ENCODE measurements at places on chromosomes 13 and 19. TPM values are rescaled to one million over a fixed set of nuclear protein-coding genes. Genes with fewer than 3 reads are reported as not detected.

DNA sequence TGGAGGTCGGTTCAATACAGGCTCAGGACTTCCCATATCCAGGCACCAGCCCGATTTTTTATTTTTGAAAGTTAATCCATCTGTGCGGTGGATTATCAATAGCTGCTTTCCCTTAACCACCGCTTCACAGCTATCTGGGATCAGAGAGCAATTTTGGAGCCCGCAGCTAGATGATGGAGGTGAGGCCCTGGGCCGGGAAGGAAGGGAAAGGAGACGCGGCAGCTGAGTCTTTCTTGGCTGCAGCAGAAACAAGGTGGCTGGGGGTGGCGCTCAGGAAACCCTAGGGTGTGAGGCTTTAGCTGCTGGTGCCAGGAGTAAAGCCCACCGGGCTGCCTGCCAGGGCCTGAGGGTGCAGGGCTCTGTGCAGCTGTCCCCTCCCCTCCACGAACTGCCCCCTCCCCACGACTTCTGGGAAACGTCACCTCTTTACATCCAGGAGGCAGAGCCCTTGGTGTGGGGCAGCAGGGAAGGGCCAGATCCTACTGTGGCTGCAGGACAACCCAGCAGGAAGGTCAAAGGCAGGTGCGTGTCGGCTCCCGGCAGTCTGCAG lies 307.0 kb downstream of the ZNF536 start:
- no peak for DNase-seq

GRCh38 chr19:40717880-40718773 lies 1.2 kb downstream of the ITPKC start:
- no peak for DNase-seq

Gene CNN1
- polyA plus RNA-seq = 66.2 TPM

Gene C19orf85
- not detected for polyA plus RNA-seq

Gene PSG2
- polyA plus RNA-seq = 0.21 TPM

- peak; percentile 48 for DNase-seq
Observed at GRCh38 chr13:38008636-38009035, 139.1 kb upstream of the TRPC4 start.

DNA sequence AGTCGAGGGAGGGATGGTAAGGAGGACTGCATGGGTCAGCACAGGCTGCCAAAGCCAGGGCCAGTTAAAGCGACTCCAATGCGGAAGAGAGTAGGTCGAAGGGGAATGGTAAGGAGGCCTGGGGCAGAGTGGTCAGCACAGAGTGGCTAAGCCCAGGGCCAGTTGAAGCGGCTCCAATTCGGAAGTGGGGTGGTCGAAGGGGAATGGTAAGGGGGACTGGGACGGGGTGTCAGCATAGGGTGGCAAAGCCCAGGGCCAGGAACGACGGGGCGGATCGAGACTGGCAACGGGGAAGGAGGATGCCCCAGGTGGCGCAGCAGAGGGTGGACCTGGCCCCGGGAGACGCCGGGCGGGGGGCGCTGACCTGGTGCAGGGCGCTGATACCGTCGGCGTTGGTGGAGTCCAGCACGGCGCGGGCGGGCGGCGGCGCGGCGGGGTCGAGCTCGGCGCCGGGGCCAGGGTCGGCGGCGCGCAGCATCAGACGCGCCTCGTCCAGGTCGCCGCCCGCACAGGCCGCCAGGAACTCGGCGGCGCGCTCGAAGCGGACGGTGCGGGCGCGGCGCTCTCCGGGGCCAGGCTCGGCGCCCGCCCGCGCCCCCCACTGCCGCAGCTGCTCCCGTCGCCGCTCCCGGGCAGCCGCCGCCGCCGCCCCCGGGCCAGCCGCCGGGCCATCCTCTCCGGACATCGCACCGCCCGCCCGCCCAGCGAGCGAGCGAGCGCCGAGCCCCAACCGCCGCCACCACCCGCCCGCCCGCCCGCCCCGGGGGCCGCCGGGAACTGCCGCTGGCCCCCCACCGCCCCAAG lies at the start of gene PPP1R12C:
Gene PPP1R12C (minus strand): TSS at position 779 of the 804 bp plus-strand sequence. CDS start 94 bp downstream, at position 685.
- no peak for DNase-seq

DNA sequence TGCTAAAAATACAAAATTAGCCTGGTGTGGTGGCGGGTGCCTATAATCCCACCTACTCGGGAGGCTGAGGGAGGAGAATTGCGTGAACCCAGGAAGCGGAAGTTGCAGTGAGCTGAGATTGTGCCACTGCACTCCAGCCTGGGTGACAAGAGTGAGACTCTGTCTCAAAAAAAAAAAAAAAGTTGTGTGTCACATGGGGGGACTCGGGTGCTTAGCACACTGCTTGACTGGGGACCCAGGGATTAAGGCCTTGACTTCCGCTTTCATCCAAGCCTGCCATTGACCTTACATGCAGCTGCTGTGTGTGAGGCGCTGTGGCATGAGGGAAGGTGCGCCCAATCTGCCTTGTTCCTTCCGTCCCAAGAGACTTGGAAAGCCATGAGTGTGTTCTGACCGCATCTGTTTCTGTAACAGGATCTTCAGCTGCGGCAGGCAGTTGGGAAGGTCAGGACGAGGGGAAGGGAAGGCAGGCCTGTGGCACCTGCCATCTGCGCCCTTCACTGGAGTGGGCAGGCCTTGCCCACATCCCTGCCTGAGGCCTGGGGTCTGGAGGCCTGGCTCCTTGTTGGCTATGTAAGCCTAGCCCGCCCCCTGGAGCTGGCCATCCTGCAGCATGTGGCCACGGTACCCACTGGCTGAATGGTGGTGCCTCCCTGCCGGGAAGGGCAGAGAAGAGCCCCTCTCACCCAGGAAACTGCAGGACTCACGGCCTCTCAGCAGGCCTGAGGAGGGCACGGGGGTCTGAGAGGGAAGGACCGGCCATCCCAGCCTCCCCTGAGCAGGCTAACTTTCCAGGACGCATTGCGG lies 23.0 kb downstream of the PPP1R37 start:
- no peak for DNase-seq

DNA sequence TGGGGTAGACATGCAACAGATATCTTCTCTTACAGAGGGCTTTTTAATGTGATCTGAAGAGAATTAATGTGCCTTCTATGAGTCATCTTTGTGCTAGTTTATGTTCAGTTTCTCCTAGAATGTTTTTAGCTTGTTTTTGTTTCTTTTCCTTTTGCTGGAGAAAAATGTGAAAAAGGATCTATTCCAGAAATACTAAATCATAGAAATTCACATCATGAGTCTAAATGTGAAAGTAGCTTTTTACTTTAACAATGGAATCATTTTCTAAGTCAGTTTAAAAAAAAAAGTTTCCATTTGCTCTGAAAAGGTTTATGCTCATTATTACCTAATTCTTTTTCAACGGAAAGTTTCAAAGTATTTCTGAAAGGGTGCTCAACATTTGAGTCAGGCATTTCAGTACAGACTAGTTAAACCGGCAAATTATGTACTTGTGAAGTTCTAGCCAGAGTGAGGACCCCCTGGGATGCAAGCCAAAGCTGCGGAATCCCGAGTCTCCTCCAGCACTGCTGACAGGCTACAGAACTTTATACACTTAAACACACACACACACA lies 72.9 kb downstream of the SPATA13 start:
- DNase-seq = peak; percentile 53

Gene CACNG8
- 0.48 TPM for polyA plus RNA-seq

GRCh38 chr13:20608438-20609020 lies 41.6 kb downstream of the IFT88 start:
- no peak for DNase-seq

DNA sequence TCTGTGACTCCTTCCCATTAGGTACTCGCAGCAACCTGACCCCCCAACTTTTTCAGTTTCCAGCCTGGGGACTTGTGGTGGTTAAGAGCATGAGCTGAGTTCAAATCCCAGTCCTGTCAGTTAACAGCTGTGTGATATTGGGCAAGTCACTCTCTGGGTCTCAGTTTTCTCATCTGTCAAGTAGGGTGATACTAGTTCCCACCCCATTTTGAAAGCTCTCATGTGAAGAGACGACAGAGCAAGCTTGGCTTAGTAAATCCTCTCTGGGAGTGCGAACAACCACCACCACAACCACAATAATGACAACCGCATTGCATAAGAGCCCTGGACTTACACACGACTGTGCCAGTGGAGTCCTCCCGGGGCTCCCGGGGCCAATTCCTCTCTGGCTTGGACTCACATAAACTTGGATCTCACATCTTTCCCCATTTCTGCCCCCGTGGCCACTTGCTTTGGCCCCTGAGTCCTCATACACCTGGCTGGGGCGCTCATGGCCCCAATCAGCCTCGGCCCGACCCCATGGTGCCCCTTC lies 454 bp downstream of the BLVRB start:
- no peak for DNase-seq

DNA sequence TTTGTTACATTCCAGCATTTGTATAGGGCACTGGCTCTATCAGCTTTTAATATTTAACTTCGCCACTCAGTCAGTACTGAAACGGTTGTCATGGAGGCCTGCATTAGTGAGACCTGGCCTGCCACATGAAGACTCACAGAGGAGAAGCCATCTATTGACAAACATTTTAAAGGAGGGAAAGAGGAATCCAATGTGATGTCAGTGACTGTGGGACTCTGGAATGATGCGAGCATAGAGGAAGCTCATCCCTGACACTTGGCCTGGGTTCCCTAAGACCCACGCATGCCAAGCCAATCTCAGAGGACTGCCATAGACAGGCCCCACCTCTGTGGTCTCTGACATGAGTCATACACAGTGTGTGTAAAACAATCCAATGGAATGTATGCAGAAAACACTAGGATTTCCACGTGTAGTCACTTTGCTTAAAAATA lies 7.9 kb upstream of the DPY19L3 start:
- DNase-seq = no peak

- DNase-seq = no peak
Observed at GRCh38 chr19:47141695-47142094, 11.1 kb downstream of the SAE1 start.

- no peak for DNase-seq
Observed at GRCh38 chr13:113297370-113298042, 467 bp downstream of the LAMP1 start.

Gene SELENOV
- 0.33 TPM for polyA plus RNA-seq

Gene SMAD9
- polyA plus RNA-seq = not detected

GRCh38 chr13:91050970-91051369 lies 296.5 kb upstream of the MIR17HG start:
- no peak for DNase-seq

DNA sequence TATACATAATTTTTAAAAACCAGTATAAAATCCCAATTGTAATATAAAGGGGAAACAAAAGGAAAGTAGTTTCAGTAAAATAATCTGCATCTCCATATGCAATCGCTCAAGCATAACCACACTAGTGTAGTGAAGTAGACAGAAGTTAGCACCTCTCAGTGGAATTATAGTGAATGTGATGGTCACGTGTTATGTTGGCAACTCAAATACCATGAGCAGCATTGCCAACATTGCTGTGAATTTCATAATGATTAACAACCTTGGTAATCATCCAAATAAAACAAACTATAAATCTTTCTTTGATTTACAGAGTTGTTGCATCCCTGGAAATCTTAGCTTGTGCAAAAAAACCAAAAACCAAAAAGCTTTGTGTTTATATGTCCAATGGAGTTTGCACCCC lies 77.3 kb upstream of the SIAH3 start:
- no peak for DNase-seq

DNA sequence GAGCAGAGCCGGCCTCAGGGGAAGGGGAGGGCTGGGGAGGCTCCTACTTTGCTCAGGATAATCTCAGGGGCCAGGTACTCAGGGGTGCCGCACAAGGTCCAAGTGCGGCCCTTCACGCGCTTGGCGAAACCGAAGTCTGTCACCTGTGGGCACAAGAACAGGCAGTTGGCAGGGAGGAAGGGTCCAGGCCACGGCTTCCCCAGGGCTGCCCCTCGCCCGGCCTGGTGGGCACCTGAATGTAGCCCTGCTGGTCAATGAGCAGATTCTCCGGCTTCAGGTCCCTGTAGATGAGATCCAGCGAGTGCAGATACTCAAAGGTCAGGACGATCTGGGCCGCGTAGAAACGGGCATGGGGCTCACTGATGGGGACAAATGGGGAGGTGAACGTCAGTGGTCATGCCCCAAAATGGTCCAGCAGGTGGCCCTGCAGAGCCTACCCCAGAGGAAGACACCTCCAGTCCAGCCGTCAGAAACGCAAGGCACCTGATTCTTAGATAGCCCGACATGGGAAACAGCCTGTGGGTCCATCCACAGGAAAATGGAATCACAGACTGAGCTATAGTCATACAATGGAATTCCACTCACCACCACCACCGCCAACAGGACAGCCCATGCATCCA lies 7.1 kb upstream of the SAMD1 start:
- no peak for DNase-seq

Gene CD70
- 0.85 TPM for polyA plus RNA-seq

Gene CCDC70
- polyA plus RNA-seq = not detected

Gene CGB1
- polyA plus RNA-seq = not detected

GRCh38 chr13:27964741-27965323 lies 4.3 kb downstream of the CDX2 start:
- no peak for DNase-seq

DNA sequence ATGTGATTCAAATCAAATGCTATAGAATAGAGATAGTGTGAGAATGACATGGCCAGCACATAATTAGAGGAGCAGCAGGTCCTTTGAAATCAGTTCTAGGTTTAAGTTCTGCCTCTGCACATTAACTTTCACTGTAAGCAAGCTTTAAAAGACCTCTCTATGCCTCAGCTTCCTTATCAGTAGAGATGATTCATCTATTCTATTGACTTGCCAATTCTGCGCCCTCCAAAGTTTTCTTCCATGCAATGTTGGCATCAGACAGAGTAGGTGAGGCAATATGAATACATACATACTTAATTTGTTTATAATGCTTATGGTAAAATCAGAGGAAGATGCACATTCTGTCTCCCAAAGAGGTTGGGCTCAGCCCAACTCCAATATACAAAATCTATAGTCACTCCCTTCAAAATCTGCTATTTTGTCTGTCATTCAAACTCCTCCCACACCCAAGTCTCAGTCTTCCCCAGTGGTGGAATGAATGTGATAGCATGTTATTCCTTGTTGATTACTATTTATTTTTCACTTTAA lies 525.5 kb downstream of the RFC3 start:
- DNase-seq = no peak

Gene ZNF709
- 3.8 TPM for polyA plus RNA-seq

GRCh38 chr13:51249770-51250741 lies 27.9 kb downstream of the FAM124A start:
- DNase-seq = no peak

Gene C19orf33
- not detected for polyA plus RNA-seq

Gene DIAPH3
- polyA plus RNA-seq = 6.0 TPM

DNA sequence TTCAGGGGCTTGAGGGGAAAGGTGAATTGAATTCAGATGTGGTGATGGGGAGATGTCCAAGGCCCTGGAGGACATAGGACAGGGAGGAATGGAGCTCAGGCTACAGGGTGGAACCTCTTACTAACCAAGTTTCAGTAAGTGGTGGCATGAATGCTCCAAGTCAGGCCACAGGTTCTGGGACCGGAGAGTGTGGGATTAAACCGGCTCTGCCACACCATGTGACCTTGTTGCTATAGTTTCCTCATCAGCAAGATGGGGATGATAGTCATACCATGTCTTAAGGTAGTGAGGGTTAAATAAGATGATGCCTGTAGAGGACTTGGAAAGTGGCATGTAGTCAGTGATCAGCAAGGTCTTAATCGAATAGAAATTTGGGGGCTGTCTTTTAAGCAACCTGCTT lies 16.3 kb downstream of the GPR183 start:
- DNase-seq = no peak

Gene URI1
- polyA plus RNA-seq = 79.2 TPM

Gene OVOL3
- polyA plus RNA-seq = not detected

Gene RANBP3
- 46.6 TPM for polyA plus RNA-seq
